Thyroid gland (tissue), 4 donors: ENCODE measurements at places on chromosomes 7 and 10. TPM values are rescaled to one million over a fixed set of nuclear protein-coding genes. Genes with fewer than 3 reads are reported as not detected.

GRCh38 chr7:110922906-110923305 lies 168.0 kb upstream of the LRRN3 start:
- no peak for DNase-seq

DNA sequence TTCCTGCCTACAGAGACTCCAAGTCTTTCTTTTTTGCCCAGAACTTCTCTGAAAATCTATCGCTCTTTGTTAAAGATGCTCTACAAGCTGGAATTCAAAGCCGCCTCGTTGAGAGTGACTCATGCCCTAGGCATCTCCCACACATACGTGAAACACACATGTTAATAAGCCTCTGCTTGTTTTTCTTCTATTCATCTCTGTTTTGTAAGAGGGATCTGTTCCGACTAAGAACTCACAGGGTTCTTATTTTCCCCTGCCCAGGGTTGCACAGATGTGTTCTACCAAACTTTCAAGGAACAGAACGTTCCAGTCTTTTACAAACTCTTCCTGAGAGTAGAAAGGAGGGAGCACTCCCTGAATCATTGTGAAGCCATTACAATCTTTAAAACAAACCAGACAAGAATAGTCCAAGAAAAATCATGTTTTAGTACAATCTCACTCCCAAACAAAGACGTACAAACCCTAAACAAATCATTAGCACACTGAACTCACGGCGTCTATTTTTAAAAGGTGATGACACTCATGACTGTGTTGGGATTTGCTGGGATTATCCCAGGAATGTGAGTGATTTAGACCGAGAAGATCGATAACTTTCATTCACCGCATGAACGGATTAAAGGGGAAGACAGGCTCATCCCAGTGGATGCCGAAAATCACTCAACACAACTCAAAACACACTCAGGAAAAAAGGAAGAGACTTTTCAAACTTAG lies 55.3 kb upstream of the INPP5A start:
- no peak for DNase-seq

GRCh38 chr10:6153845-6154244 lies 48.9 kb upstream of the PFKFB3 start:
- DNase-seq = no peak

- DNase-seq = no peak
Observed at GRCh38 chr10:62278441-62278910, 9.8 kb upstream of the RTKN2 start.

DNA sequence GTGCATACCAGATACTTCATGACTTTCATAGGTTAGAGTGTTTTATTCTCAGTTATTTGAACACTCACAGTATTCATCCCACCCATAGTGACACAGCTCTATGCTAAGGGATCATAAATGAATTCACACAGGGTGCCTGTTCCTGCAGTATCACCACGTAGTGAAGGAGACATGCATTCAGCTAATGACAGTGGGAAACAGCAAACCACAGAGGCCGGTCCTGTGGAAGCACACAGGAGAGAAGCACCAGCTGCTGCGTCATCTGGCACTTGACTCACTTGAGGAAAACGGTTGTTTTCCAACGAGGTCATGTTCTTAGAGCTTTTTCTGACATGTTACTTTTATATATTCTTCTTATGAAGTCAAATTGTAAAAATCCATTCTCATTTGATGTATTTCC lies 73.0 kb downstream of the UBE3C start:
- no peak for DNase-seq

DNA sequence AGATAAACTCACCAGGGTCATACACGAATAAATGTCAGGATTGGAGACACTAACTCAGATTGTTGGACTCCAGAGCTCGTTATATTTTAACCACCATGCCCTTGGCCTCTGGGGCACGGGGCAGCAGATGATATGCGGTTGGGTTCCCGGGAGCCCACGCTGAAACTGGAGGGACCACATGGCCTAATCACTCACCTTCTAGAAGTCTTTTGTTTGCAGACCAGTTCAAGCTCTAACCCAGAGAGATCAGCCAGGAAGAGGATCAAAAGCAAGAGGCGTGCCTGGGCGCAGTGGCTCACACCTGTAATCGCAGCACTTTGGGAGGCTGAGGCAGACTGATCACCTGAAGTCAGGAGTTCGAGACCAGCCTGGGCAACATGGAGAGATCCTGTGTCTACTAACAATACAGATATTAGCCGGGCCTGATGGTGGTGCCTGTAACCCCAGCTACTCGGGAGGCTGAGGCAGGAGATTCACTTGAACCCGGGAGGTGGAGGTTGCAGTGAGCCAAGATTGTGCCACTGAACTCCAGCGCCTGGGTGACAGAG lies 42.6 kb upstream of the ECHDC3 start:
- no peak for DNase-seq

- no peak for DNase-seq
Observed at GRCh38 chr7:18821554-18821953, 295.9 kb downstream of the TWIST1 start.

GRCh38 chr7:98841179-98841997 lies 28.4 kb downstream of the TMEM130 start:
- DNase-seq = peak; percentile 63

DNA sequence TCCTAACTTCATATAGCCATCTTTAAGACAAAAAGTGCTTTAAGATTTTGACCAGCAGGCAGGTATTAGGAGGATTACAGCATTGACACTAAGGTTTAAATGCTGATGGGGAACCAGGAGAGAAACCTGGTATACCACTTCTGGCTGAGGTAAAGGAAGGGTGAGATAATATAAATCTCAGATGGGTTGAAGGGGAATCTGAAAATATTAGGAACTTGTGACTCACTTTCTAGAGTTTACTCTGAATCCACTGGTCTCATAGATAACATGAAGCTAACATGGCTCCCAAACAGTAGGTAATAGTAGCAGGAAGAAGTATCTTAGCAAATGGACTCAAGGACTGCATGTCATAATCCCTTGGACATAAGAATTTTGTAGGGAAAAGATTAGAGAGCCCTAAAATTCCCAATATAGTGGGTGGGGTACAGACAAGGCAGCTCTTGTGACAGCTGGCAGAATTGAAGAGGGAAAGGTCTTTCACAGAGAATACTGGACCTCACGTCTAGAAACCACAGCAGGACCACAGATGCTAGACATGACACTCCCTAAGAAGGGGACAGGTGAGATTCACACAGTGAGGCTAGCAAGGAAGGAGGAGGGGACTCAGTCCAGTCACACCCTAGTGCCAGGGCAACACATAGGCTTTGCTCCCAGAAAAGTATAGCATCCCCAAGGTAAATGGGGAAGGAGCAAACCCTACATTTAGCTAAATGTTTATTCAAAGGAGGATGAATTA lies 3.5 kb downstream of the PTTG1IP2 start:
- no peak for DNase-seq

DNA sequence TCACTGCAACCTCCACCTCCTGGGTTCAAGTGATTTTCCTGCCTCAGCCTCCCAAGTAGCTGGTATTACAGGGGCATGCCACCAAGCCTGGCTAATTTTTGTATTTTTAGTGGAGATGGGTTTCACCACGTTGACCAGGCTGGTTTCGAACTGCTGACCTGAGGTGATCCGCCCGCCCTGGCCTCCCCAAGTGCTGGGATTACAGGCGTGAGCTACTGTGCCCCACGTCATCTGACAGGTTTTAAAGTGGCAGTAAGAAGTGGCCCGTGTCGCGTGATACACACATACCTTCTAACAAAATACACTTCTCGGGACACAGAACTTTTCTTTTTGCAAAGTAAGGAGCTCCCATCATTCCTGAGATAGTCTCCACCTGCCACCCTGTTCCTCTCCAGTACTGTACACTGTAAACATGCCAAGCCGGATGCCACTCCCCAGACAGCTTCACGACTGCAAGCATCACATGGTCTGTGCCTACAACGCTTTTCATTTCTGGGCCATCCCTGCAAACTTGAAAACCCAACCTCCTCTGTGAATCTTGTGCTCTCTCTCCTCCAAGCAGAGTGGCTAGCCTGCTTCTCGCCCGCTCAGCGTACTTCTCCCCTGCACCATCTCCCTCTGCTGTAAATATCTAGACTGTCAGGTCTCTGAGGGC lies 256.3 kb upstream of the KLF14 start:
- peak; percentile 50 for DNase-seq

GRCh38 chr10:43218206-43218950 lies 48.5 kb downstream of the RASGEF1A start:
- no peak for DNase-seq

DNA sequence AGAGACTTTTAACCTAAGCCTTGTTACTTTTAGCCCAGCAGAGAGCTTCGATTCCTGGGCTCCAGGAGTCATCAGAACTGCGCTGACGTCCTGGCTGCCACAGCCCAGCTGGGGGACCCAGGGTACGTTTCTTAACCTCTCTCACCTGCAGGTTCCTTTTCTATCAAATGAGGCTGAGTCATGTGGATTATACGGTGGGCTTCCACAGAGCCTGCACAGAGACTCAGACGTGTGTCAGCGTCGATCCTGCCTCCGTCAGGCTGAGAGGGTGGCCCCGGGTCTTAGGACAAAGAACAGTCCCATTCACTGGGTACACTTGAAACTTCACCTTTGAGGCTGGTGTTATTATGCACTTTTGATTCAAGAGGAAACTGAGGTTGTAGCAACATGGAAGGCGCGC lies 100.7 kb upstream of the FGFR2 start:
- no peak for DNase-seq

GRCh38 chr10:85927952-85928665 lies 438.5 kb downstream of the GRID1 start:
- DNase-seq = peak; percentile 95

DNA sequence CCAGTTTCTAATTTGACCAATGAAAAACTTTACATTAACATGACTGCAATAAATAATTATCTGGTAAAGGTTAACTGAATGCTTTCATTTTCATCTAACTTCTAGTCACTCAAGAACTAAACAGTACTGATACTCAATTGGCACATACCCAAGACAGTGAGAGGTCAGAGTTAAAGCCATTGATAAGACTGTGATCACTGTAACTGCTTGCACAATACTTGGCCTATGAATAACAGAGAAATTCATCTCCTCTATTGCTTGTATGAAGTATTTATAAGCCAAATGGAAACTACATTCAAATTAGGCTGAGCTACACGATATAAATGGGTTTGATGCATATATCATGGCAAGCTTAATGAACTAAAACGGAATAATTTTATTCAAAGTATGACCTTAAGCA lies 43.0 kb downstream of the HERC4 start:
- no peak for DNase-seq

DNA sequence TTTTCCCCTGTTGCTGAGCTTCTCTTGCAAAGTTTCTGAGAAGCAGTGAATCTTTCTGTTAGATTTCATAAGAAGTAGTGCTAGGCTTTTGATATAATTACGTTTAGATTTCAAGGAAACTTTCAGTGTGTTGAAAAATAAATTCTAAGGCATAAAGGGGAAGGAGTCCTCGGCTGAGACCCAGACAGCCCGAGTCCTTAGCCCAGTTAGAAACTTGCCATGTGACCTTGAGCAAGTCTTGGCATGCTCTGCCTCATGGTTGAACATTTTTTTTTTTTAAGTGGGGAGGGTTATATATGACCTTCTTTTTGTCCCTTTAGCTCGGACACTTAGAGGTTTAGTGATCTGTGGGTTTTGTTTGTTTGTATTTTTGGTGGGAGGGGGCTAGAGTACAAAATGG lies 117.5 kb downstream of the TCF7L2 start:
- no peak for DNase-seq

- no peak for DNase-seq
Observed at GRCh38 chr10:96906864-96907263, 74.8 kb downstream of the LCOR start.

GRCh38 chr10:89392974-89393373 lies 551 bp downstream of the IFIT1 start:
- no peak for DNase-seq

DNA sequence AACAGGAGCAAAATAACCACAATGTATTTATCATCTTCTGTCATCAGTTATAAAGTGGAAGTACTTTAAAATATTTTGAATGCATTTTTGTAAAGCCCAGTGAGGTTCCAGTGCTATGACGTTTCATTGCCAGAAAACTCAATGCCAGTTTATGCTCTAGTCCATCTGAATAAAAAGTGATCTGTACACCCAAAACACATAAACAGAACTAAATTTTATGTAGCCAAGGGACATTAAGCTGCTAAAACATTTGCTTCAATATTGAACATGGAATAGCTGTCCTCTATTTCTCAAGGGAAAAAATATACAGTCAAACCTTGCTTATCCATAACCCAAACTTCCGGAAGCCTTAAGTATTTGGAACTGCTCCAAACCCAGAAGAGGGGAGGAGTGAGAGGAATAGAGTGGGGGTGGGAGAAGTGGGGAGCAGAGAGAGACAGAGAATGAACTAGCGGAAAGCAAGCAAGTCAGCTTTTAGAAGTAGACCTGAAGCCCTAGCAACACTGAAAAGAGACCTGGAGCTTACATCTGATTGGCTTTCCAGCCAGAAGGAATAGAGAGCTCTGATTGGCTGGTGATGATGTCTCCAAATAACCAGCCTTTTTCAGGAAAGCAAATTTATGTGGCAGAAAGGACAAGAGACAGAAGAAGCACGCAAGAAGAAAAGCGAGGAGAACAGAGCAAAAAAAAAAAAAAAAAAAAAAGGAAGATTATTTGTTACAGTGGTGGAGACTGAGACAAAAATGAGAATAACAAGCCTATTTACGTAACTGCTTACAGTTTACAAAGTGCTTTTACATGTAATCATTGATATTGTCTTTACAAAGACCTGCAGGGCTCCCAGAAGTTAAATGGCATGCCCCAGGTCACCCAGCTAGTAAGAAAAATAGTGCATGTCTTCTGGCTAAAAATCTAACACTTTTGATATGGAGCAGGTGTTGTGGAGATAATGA lies 196.0 kb downstream of the RNLS start:
- DNase-seq = peak; percentile 30

DNA sequence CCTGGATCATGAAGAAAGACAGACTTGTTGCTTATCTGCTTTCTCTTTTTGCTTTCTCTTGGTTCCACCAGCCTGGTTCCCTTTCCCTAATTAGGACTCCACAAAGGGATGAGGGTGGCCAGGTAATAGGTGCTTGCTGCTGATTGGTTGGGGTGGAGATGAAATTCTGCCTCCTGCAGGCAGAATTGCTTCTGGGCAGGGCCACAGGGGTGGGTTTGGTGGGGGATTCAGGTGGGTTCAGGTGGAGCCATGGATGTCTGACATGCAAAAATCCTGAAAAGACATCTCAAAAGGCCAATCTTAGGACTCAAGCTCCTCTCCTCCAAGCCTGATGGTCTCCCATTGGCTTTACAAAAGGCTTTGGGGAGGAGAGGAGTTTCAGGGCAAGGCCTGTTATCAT lies 25.4 kb upstream of the ACHE start:
- no peak for DNase-seq

The GRID1 gene
- total RNA-seq = 17.2 TPM

The FGFBP3 gene
- total RNA-seq = 1.9 TPM

The NEBL gene
- total RNA-seq = 203 TPM

The VWA2 gene
- total RNA-seq = not detected

The DPY19L1 gene
- 50.3 TPM for total RNA-seq

The GPR158 gene
- total RNA-seq = 1.0 TPM

The RPP38 gene
- total RNA-seq = 28.5 TPM

The TMEM176A gene
- 8.4 TPM for total RNA-seq

The NEUROG3 gene
- not detected for total RNA-seq

The CYP26C1 gene
- 0.20 TPM for total RNA-seq

The NRCAM gene
- 19.5 TPM for total RNA-seq
